Activated CD8-positive, alpha-beta memory T cell treated with anti-CD3 and anti-CD28 coated beads for 4 hours (primary cell): ENCODE measurements at places on chromosomes 1 and 21.

DNA sequence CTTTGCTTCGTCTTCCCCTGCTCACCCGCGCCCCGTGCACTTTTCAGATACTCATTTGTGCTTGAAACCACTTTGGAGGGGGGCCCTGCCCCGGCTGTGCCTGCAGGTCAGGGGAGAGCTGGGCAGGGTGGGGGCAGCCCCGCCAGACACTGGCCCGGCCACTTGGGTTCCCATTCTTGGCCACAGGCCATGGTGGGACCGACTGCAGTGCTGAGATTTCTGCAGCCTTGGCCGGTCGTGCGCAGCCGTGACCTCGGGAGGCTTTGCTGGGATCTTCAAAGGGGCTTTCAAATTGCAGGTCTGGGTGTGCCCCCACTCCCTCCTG, 54.5 kb upstream of the TTC34 start:
- DNase-seq: no peak

- no peak for DNase-seq
These were observed 442.6 kb downstream of the PRDM2 start for GRCh38 chr1:14142397-14143100.

DNA sequence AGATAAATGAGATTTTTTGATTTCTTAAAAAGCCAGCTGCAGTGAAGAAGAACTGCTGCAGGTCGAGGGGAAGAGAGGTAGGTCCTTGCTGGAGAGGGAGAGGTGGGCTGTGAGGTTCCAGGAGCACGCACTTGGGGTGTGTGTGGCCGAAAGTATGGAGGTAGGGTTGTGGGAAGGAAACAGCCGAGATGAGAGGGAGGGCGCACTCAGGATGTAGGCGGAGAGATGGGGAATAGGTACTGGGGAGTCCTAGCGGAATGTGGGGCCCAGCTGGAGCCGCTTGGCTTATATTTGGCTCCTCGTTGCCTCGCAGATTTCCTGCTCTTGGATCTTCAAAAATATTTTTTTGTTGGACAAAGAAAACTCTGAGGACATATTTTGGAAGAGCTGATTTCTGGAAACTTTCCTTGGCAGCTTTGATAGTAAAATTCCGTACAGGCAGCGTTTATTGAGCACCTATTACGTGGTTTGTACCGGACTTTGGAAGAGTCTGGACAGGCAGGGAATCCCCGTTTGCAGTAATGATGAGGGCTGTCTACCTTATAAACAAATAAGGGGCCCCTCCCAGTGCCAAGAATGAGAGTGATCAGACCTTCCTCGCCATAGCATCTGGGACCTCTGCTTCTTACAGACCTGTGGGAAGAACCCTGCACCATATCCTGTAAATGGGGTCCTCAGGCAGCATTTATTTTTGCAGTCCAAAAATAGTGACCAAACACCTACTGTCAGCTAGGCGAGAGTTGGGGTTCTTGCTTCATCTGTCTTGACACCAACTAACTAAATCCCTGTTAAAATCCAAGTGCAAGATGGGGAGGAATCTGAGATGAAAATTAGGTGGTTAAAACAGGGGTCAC, 1.5 kb downstream of the LRRC8D start:
- no peak for DNase-seq

DNA sequence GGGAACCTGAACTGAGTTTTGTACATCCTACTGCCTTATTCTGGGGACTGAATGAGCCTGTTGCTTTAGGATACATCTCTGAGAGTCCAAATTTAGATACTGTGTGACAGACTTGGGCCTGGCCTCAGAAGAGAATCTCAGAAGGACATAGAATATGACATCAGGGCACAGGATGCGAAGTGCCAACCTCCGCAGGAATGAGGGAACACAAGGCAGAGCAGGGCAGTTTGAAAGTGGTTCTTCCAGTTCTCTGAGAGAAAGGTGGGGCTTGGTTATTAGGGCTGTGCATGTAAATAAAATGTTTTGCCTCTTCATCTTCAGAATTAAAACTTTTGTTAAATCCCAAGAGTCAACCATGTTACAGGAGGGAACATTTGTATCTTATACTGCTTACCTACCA, 23.1 kb downstream of the TRAF5 start:
- no peak for DNase-seq

DNA sequence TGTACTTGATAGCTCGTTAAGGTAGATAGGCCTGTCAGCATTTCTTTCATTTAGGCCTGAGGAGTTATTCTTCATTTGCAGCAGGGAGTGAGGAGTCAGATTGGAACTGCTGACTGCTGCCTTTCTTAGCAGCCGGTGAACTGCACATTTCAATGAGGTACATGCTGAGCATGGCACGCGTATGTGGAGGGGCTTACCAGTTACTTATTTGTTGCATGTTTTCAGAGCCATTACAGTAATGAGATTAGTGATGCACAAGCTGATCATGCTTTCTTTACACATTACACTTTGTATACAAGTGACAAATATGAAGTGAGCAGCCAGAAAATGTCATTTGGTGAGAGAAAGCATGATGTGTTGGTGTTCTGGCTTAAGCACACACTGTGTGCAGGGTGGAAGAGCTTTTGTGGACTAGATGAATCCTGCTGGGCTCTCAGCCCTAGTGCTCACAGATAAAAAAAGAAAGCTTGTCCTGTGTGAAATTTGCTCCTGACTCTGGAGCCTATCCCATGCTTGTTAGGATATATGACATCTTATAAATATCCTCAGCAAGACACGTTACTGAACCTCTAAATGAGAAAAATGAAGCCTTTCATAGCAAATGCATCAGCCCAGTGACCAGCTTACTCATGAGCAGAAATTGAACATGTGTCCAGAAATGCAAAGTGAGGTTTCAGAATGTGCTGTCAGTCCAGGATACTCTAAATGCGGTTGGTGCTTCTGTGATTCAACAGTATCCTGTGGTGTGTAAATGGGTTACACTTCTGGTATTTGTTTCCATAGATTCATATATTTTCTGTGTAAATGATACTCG, 574.7 kb upstream of the ADGRL2 start:
- DNase-seq: no peak

- DNase-seq: no peak
These were observed 96.2 kb downstream of the RGS2 start for GRCh38 chr1:192905049-192905448.

DNA sequence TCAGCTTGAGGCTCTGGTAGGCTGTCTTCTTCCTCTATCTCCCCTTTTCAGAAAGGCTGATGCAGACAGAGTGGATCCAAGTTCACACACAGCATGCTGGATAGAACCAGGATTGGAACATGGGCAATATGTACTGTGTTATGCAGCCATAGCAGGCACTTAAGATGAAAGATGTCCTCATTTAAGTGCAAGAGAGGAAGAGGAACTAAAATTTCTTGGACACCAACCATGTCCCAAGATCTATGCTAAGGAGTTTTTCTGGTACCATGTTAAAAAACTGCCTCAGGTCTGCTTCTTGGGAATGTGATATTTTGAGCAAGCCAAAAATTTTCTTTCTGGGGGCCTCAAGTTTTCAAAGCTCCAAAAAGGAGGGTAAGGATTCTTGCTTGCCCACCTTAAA, 1.2 kb downstream of the SDHB start:
- DNase-seq: no peak

DNA sequence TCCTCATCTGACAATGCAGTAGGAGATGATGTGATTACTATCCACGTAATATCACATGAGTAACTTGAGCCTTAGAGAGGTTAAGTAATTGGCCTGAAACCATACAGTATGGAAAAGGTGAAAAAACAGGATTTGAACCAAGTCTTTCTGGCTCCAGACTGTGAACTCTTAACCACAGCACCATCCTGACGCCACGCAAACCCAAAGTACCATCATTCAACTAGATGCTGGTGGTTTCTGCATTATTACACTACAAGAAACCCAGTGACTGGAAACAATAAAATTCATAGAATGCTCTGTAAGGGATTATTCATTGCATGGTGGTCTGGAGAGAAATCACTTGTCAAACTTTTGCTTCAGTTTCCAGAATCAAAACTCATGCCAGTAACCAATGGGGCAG, 90.7 kb downstream of the MAB21L3 start:
- no peak for DNase-seq

- no peak for DNase-seq
These were observed 219.5 kb downstream of the TPR start for GRCh38 chr1:186155594-186155993.

DNA sequence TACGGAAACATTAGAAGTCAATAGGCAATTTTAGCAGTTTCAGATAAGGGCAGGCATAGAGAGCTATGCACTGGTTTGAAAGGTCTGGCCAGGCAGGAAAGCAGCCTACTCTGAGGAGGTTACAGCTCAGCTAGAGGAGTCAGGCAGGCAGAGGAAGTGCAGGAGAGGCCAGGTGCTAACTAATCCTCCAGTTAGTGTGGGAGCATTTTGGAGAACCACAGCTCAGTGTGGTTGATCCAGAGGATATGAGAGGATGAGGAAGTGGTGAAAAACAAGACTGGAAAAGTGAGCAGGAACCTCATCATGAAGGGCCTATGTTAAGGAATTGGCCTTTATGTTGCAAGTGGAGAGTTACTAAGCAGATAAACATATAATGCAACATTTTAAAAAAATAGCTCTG, 282.4 kb upstream of the SGIP1 start:
- DNase-seq: no peak

DNA sequence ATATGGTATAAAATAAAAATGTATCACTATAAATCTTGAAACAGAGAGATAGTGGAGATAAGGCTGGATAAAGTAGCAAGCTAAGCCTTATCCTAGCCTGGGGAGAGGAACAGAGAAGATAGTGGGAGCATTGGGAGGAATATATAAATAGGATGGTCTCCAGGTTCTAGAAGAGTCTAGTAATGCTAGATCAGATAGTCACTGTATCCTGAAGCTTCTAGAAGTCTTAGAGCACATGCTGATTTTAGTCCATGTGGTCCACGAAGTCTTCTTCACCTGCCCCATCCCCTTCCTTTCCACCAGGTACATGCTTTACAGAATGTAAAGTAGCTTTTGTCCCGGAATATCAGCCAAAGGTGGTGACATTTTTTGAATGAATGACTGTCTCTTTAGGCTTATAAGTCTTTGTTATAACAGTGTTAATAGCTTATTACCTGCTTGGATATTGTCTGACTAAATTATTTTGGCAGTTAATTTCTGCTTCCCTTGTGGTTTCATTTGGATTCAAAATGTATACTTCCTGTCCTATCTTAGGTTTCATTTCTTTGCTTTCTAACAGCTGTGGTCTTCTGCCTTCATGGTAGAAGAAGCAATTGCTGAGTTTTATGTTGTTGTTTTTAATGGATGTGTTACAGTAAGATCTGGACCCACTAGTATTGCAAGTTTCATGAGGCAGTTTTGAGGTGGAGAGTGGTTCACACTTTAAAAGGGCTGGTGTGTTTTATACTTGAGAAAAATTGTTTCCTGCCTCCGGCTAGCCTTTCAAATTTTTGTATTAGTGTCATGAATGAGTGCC, 5.9 kb downstream of the SMG7 start:
- no peak for DNase-seq
